SHP77 treated with DMSO at 0.1 percent for 48 hours (cell line): ENCODE measurements at places on chromosomes 7 and 10.
A peak's percentile ranks its signal among the peaks of the same experiment; 100 is the strongest.

DNA sequence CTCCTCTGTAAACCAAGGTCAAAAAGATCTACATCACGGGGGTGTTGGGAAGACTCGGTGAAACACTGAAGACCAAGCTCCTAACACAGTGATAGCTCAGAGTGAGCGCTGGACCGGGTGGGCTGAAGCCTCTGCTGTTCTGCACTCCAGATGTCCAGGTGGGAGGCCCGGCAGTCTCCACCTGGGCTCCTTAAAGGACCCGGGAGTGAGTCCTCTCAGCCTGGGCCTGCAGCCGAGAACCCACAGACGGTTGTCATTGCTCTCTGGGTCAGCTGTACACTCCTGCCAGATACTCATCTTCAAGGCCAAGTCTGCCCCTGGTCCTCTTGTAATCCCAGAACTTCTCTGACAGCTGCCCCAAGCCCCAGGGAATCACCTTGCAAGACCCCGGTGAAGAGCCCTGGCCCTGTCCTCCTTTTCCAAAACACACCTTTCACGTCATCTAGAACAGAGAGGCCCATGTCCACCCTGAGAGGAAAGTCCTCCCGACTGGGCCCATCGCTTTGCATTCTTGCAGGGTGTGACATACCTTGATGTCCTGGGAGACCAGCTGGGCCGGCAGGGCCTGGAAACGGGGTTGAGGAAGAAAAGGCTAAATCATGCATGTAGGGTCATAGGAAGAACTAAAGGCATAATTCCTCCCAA lies 43.7 kb downstream of the COL17A1 start:
- no peak for DNase-seq

- no peak for DNase-seq
Observed at GRCh38 chr7:29482056-29482455, 81.6 kb upstream of the PRR15 start.

DNA sequence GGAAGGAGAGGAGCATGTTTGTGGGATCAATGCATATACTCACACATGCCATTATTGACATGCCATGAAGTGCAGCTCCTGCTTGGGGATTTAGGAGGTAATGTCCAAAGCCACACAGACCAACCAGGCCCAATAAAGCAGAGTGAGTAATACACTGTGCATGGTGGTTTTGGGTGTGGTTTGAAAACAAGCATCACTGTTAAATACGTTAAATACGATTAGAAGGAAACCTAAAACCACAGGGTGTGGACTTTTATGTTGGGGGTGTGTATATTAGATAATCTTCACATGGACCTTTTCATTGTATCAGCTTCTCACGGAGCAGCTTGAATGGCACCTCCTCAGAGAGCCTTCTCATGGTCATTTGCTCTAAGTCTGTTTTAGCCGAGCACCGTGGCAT lies 10.4 kb upstream of the EIF3A start:
- no peak for DNase-seq

GRCh38 chr10:130787243-130787642 lies 524.3 kb downstream of the TCERG1L start:
- DNase-seq = no peak

DNA sequence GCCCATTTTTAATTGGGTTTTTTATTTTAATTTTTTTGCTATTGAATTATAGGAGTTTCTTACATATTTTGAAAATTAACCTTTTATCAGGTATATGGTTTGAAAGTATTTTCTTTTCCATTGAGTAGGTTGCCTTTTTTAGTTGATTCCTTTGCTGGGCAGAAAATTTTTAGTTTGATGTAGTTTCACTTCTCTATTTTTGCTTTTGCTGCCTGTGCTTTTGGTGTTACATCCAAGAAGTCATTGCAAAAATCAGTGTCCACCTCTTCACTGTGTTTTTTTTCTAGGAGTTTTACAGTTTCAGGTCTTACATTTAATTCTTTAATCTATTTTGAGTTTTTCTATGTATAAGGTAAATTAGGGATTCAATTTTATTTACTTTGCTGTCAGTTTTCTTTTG lies 129.8 kb upstream of the FERD3L start:
- no peak for DNase-seq

- DNase-seq = no peak
Observed at GRCh38 chr7:103918631-103919271, 70.7 kb downstream of the RELN start.

DNA sequence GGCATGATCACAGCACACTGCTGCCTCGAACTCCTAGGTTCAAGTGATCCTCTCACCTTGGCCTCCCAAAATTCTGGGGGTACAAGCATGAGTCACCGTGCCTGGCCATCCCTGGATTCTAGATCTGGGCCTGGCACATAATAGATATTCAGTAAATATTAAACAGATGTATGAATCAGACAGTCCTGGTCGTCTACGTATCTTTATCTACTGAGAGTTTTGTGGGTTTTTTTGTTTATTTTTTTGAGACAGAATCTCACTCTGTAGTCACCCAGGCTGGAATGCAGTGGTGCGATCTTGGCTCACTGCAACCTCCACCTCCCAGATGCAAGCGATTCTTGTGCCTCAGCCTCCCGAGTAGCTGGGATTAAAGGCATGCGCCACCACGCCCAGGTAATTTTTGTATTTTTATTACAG lies 24.3 kb upstream of the ITGB1 start:
- no peak for DNase-seq

- DNase-seq = no peak
Observed at GRCh38 chr7:66696774-66697191, 43.8 kb upstream of the RABGEF1 start.

DNA sequence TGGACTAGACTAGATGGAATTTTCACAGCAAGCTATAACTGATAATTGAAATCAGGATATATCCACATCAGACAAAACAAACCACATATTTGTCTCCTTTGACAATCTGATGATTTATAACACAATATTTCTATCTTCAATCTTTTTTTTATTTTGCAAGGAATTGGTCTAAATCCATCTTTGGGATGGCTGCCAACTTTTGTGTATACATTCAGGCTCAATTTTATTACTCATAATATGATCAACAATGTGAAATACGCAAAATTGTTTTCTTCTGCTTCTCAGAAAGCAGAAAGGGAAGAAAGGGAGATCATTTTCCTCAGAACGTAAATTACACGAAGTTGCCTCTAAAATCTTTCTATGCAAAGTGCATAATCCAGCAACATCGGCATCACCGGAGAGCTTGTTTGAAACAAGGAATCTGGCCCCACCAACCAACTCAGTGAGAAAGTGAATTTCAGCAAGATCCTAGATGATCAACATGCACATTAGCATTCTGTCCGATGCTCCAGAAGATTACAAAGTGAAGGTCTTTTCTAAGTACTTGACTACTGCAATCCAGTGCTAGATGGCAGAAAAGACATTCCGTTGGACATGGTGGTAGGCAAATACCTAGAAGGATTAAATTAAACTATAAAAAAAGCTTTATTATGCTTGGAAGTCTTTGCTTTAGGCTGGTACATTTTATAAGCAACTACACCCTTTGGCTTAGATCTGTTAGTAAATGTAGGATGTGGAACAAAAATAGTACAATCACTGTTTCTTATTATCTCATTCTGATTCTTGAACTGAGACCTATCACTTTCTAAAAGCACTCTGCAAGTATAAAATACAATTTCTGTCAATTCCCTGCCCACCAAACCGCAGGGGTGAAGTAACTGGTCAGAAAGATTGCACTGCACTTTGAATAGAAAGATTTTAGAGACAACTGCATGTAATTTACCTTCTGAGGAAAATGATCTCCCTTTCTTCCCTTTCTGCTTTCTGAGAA lies 126.4 kb upstream of the RSU1 start:
- DNase-seq = no peak

- no peak for DNase-seq
Observed at GRCh38 chr10:99964791-99965190, 45.0 kb downstream of the DNMBP start.

DNA sequence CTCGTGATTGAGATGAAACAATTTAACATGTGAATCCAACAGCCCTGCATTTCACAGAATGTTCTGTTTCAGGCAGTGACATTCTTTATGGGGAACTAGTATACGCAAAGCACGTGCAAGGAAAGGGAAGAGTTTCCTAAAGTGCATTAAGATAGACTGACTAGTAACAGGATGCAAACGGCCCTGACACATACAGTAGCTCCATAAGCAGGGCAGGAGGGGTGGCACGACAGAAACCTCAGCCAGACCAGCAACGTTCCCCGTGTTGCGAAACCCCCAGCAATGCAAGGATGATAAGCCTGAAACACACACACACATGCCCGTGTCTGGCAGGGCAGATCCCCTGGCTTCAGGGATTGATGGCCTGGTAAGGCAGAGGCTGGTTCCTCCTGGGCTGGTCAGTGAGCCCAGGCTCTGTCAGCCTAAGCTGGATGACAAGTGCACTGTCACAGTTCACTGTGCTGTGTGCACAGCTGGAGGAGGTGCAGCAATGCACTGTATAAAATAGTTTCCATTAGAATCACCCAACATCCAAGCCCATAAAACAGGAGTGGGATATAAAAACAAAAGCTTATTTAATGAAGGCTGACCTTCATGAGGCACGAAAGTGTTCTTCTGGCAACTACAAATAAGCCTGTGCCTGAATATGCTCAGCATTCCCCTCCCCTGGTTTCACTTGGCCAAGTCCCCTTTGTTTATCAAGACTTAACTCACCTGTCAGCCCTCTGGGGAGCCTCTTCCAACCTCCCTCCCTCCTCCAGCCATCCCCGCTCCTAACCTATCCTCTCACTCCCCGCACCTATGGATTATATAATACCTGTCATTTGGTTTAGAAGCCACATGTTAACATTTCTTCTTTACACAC lies 88.8 kb downstream of the GSAP start:
- DNase-seq = peak; percentile 40
